NCI-H510A treated with DMSO at 0.1 percent for 48 hours (cell line): ENCODE measurements at places on chromosomes 3 and 15.

- DNase-seq = no peak
Observed at GRCh38 chr3:30634761-30635735, 28.6 kb downstream of the TGFBR2 start.

GRCh38 chr15:89444241-89445225, 51.9 kb downstream of the RHCG start:
- no peak for DNase-seq

GRCh38 chr15:78211189-78211921, 23.0 kb downstream of the ACSBG1 start:
- no peak for DNase-seq

DNA sequence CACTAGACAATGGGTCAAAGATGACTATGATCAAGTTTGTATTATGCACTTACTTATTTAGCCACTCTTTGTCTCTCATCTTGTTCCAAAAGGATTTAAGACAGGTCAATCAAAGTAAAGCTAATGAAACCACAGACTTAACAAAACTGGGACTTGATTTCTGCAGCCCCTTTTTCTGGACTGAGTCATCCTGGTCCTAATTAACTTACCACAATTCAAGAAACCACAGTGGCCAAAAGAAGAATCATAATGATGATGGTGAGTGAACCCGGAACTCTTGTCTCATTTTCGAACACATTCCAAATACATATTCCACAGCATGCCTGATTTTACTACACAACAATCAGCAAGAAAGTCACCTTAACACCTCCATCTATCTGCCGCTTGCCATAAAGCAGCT, 1333.0 kb downstream of the ROBO1 start:
- no peak for DNase-seq

DNA sequence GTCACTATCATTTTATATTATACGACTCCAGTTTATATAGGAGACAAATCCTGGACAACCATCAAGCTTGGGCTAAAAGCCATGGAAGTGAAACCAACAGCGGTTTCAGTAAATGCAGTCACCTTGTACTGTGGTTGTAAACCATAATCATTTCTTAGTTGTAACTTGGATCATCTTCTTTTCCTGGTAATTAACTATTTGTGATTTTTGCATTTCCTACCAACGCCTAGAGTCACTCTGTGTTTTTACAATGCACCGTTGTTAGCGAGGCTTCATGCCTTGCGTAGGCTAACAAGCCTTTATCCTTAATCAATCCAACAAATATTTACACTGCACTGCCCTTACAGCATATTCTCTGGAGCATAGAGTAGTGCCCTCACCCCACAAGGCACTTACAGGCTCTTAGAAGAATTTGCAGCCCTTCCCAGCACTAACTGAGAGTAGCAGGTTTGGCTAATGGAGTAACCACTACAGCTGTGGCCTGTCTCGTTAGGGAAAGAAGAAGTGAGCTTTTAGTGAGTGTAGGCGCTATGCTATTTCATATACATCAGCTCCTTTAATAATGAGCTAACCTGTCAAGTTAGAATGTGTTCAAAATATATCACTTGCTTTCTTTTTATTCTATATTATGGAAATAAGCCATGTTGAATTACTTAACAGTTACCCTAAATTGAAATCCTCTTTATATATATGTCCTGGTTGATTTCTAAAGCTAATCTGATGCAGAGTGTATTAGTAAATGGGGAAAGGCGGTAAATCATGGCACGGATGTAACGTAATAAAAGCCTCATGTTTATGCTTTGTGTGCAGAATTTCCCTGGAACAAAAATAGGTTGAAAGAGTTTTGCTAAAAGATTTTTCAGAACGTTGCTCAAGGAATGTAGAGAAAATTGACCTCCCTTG, 62.8 kb downstream of the ABHD2 start:
- peak; percentile 78 for DNase-seq

DNA sequence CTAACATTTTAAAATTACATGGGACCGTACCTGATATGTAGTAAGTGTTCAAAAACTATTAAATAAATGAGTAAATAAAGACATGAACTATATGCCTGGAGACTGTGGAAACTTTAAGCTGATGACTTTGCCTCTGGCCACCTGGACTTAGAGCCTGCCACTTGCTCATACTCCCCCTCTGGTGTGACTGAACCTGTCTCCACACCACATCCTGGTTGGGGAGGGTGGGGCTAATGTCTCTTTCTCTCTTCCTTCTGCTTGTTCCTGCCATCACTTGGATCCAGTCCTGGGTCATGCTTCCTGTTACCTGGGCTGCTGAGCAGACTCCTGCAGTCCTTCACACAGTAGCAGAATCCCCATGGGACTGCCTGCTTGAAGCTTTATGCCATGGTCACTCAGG, 8.2 kb upstream of the TMEM158 start:
- no peak for DNase-seq

GRCh38 chr3:97417-98258, 98.9 kb upstream of the CHL1 start:
- DNase-seq = no peak

DNA sequence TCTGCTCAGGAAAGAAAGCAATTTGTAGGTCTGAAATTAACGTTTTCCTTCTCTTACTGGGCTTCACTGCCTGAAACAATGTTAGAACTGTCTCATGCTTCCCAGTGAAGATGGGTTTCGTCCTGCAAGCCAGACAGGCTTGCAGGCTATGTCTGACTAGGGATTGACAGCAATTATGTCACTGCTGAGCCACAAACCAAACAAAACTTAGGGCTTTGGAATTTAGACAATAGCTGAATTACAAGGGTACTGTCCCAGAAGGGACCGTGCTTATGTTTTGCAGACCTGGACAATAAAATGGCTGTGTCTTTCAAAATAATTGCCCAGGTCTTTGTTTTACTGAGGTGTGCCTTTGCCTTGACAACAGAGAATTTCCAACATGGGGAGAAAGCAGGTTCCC, 46.3 kb upstream of the CCDC80 start:
- DNase-seq = no peak

- no peak for DNase-seq
Observed at GRCh38 chr15:100879464-100880138, at the start of gene ALDH1A3. Gene ALDH1A3 (plus strand): TSS chr15:100879831. CDS start chr15:100879908, 77 bp downstream.

DNA sequence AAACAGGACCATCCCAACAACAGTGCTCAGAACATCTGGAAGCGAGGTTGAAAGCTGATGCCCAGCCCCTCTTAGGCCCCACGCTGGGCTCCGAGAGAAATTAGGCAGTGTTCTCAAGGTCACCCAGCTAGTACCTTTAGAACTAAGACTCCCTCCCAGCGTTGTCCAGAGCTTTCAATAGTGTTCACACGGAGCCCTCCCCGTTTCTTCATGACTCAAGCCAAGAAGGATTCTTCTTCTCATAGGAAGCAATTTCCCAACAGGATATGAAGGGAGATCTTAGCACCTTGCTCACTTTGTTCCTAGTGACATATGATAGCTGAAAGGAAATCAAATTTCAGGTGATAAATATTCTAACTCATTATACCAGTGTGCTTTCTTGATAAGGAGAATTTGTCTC, 244.2 kb upstream of the ST8SIA2 start:
- no peak for DNase-seq

DNA sequence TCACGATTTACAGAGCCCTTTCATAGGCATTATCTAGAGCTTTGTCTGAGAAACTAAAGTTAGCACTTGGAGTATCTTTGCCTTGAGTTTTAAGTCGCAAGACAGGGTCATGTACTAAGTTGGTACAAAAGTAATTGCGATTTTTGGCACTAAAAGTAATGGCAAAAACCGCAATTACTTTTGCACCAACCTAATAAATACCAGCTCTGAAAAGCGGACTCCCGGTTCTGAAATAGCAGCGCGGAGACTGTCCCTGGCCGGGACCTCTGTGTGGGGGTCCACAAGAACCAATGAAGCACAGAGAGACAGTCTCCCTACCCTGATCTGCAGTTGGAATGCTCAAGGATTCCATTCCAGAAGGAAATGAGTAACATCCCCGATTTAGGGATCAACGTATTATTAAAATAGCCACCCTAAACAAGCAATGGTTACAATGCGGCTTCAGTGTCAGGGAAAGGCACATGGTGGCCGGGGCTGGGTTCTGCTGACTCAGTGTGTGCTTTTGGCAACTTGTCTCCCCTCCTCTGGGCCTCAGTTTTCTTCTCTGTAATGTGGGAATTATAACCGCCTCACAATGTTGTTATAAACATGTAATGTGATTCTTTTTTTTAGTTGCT, 150.3 kb upstream of the MCTP2 start:
- no peak for DNase-seq

DNA sequence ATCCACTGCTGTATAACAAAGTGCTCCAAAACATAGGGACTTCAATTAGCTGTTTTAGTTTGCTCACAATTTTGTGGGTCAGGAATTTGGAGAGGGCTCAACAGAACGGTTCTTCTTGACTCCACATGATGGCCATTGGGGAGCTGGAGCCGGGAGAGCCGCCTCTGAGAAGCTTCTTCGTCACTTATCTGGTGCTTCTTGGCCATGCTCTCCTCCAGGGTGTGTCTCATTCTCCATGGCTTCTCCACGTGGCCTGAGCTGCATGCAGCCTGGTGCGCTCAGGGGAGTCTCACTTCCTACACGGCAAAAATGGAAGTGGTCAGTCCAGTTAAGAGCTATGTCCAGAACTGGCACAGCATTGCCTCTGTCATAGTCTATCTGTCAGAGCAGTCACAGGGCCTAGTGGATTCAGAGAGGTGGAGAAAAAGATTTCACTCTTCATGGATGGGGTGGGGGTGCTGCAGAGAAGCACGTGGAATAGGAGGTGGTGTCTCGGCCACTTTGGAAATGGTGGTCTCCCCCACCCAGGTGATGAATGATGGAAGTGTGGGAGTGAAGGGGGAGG, 26.3 kb upstream of the PRR23E start:
- no peak for DNase-seq

GRCh38 chr3:53624061-53624857, 129.8 kb downstream of the CACNA1D start:
- no peak for DNase-seq

DNA sequence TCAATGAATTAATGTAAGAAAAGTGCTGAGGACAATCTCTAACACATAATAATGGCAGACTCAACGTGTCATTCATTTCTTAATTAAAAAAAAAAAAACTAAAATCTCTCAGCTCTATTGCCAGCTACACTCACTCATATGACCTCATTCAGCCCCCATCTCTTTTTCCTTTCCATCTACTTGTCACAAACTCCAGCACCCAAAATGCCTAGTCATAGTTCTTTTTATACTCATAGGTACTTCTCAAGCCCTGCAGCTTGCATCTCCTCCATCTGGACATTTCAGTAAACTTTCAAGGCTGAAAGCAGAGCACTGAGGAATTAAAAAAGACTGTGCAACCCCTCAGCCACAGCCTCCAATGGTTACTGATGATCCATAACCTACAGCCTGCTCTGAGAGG, 109.8 kb downstream of the PLCH1 start:
- no peak for DNase-seq

DNA sequence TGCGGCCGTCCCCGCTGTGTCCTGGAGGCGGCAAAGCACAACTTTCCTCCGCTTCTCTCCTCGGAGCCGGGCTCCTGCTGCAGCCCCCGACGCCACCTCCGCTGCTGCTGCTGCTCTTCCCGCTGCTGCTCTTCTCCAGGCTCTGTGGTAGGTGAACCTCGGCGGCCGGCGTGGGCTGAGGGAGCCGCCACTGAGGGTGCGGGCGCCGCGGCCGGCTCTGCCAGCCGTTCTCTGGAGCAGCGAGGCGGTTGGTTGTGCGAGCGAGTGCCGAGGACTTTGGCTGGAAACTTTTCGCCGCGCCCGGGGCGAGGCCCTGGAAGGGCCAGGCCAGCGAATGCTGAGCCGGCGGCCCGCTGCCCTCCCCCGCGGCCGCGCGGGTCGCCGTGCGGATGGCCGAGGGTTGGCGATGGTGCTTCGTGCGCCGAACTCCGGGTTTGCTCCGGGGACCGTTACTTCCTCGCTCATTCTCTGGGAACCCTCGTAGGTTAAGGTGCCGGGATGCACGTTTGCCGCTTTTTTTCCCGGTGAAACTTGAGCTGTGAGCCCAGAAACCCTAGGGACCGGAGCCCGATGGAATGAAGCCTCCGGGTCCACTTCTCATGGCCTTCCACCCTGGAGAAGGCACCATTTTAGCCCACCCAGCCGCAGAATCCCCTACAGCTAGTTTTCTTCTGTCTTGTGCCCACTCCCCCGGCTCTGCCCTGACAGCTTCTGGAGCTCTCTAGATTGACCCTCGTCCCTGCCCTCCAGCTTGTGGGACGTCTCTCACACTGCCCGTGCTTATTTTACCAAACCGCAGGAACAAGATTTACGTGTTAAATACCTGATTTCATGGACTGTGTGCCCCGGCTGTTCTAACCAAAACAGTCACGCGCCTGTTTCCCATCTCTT, 660 bp downstream of the NECTIN3 start:
- DNase-seq = no peak

- DNase-seq = no peak
Observed at GRCh38 chr3:113304102-113304501, 92.7 kb downstream of the BOC start.

- DNase-seq = peak; percentile 14
Observed at GRCh38 chr3:143763564-143764162, 84.6 kb downstream of the SLC9A9 start.

- peak; percentile 74 for DNase-seq
Observed at GRCh38 chr3:157104928-157105652, 54.9 kb downstream of the CCNL1 start.

DNA sequence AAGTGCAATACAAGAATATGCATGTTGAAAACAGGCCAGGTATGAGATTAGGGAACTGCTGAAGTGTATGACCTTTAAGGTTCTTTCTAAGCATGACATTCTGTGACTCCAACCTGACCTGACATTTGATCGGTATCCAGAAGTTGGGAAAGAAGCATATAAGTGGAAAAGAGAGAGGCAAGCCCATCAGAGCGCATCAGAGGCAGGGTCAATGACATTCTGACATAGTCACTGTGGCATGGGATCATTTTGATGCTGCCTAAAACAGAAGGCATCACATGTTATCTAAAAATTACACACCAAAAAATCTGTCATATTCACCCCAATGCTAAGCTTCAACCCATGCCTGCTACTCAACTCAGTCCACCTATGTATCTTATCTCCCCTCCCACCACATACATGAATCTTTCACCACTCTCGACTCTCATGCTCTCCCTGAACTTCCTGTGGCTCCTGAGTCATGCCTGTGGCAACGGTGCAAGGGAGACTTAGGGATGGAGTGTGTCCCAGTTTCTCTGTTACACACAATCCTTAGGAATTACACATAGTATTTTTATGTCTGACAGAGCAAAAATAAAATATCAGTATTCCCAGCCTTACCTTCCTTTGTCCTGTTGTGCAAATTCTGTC, 20.5 kb upstream of the LRRN1 start:
- no peak for DNase-seq

GRCh38 chr3:197734667-197735318, 1.9 kb downstream of the RUBCN start:
- DNase-seq = no peak

DNA sequence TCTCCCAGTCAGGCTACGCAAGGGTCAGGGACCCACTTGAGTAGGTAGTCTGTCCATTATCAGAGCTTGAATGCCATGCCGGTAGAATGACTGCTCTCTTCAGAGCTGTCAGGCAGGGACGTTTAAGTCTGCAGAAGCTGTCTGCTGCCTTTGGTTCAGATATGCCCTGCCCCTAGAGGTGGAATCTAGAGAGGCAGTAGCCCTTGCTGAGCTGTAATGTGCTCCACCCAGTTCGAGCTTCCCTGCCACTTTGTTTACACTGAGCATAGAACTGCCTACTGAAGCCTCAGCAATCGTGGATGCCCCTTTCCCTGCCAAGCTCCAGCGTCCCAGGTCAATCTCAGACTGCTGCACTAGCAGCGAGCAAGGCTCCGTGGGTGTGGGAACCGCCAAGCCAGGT, 57.5 kb upstream of the SETMAR start:
- no peak for DNase-seq

GRCh38 chr3:5840056-5840455, 652.5 kb downstream of the EDEM1 start:
- DNase-seq = no peak
